ENCODE measurements at places on chromosomes 5 and 9.

DNA sequence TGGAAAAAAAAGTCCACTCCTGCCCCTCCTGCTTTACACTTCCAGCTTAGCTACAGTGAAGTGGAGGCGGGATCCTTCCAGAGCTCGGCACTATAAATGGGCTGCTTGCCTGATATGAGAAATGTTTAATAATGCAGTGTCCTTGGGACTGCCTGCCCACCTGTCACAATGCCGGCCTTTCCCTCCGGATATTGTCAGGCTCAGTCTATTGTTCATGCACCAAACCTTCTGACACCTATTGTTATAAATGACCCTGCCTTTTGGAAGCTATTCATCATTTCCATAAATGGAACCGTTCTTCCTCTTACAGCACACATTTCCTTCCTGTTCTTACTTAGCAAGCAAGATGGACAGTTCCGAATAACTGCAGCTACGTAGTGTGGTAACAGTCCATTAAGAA, 146.3 kb downstream of the DMAC1 start:
- no peak for DNase-seq

DNA sequence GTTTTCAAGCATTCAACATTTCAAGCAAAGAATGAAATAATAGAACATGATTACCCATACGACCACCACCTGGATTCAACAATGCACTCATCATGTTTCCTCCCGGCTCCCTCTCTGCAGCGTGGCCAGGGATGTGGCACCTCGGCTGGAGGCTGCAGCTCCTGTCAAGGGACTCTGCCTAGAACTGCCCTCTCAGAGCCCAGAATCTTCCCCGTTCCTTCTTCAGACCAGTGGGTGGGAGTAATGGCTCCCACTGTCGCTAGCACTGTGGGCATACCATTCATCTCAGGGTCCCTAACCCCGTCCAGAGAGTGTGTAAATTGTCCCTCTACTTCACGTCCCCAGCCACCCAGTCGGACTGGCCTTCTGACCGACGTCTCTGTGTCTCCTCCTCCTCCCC, 118.6 kb upstream of the COL5A1 start:
- no peak for DNase-seq

GRCh38 chr9:132401824-132402223, 4.8 kb downstream of the TTF1 start:
- no peak for DNase-seq

DNA sequence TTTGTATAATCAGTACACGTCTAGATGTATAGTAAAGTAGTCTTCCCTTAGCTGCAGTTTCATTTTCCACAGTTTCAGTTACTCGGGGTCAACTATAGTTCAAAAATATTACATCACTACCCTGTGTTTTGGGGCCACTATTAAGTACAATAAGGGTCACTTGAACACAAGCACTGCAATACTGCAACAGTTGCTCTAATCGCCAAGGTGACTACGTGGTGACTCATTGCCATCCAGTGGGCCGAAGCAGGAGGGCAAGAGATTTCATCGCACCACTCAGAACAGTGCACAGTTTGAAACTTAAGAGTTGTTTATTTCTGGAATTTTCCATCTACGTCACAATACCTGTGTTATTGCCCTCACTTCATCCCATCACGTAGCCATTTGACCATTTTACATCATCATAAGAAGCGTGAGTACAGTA, at the start of gene ARL14EPL:
TSS of gene ARL14EPL (plus strand) at position 379 of the 424 bp plus-strand sequence. CDS start 18,994 bp downstream, outside the sequence.
- DNase-seq: peak; percentile 78

- DNase-seq: no peak
Measured at GRCh38 chr9:129022037-129022436, 6.1 kb downstream of the SH3GLB2 start.

DNA sequence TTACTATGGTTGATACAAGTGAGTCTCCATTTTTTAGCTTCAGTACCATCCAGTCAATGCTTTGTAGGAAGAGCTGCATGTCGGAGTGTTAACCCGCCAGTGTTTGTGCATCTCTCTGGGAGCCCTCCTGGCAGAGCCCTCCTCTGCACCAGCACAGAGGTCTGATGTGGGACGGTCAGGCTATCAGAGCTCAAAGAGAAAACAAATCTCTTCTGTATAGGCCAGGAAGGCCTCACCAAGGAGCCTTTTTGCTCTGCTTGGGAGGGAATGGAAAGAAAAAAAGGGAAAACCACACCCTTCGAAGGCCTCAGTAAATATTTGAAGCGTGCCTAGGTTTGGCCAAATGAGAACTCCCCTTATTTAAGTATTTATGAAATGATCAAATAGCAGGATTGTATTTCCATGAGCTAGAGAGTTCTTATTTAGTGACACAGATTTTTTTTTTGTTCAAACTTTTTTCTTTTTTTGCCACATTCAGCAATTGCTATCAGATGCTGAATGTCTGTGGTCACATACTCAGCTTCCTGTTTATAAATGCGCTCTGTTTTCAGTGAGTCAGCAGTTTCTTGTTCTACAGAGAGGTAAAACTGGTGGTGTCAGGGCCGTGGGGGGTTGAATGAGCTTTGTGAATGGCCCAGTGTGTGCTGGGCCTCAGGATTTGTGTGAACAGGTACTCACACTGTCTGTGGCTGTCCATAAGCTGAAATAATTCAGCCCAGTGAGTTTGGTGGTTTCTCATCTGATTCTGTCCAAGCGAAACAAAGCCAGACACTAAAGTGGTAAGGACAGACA, 226.6 kb downstream of the SNX18 start:
- peak; percentile 98 for DNase-seq
